ENCODE measurements at places on chromosomes 16 and 17.
A peak's percentile ranks its signal among the peaks of the same experiment; 100 is the strongest.

DNA sequence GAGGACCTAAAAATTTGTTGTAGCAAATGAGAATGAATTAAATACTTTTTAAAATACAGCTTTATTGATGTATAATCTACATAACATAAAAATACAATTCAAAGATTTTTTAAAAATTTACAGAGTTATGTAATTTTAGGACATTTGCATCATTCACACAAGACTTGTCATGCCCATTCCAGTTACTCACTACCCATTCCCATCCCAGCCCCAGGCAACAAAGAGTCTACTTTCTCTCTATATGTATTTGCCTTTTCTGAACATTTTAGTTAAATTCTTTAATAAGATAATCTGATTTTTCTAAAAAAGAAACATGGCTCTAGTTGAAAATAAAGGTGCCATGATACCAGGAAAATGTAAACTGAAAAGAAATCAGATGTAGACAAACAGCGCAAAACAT is 354.2 kb downstream of the PMP22 start:
- H3K27me3 ChIP-seq = no peaks in the 10 kb centered on the region
- H3K27ac ChIP-seq = no peak overlapping the region
- H3K4me3 ChIP-seq = no peak overlapping the region
- no peaks in the 10 kb centered on the region for H3K36me3 ChIP-seq
- H3K4me1 ChIP-seq = peaks cover 2% of the 10 kb centered on the region

GRCh38 chr16:6018848-6019489 is 921.4 kb upstream of the EEF2KMT start:
- H3K4me1 ChIP-seq = no peaks in the 10 kb centered on the region
- H3K27me3 ChIP-seq = peaks cover 8% of the 10 kb centered on the region
- no peaks in the 10 kb centered on the region for H3K36me3 ChIP-seq
- H3K27ac ChIP-seq = no peak overlapping the region
- no peak for DNase-seq
- no peak overlapping the region for H3K4me3 ChIP-seq

GRCh38 chr16:66904846-66905632 is 13.6 kb downstream of the CDH16 start:
- H3K27me3 ChIP-seq = no peaks in the 10 kb centered on the region
- H3K36me3 ChIP-seq = no peaks in the 10 kb centered on the region
- DNase-seq = no peak
- H3K4me1 ChIP-seq = peaks cover 6% of the 10 kb centered on the region
- H3K4me3 ChIP-seq = no peak overlapping the region

- H3K4me3 ChIP-seq = no peak overlapping the region
- no peak for DNase-seq
- no peak overlapping the region for H3K27ac ChIP-seq
- no peaks in the 10 kb centered on the region for H3K27me3 ChIP-seq
- H3K4me1 ChIP-seq = peaks cover 6% of the 10 kb centered on the region
Measured at GRCh38 chr17:1852327-1852726, 22.5 kb downstream of the RPA1 start.

- H3K4me1 ChIP-seq = peaks cover 17% of the 10 kb centered on the region
- no peaks in the 10 kb centered on the region for H3K36me3 ChIP-seq
- DNase-seq = no peak
- H3K4me3 ChIP-seq = no peak overlapping the region
- no peak overlapping the region for H3K27ac ChIP-seq
Measured at GRCh38 chr17:27453471-27453870, 2.8 kb upstream of the KSR1 start.

DNA sequence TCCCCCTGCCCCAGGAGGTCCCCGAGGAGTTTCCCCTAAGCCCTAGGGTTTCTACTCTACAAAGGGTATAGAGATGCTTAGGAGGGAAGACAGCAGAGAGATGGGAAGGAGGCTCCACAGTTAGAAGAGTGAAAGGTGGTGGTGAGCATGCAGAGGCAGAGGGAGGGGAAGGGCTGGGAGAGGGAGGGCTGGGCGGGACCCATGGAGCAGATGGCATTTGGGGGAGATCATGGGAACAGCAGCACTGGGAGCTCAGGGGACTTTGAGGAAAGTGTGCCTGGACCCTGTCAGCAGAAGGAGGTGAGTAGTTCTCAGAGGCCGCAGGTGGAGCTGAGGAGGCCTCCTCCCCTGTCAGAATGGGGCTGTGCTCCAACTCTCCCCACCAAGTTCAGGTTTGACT is 650 bp upstream of the OTOP3 start:
- peaks cover 4% of the 10 kb centered on the region for H3K4me1 ChIP-seq
- peaks cover 68% of the 10 kb centered on the region for H3K27me3 ChIP-seq
- no peak for DNase-seq
- no peak overlapping the region for H3K4me3 ChIP-seq

DNA sequence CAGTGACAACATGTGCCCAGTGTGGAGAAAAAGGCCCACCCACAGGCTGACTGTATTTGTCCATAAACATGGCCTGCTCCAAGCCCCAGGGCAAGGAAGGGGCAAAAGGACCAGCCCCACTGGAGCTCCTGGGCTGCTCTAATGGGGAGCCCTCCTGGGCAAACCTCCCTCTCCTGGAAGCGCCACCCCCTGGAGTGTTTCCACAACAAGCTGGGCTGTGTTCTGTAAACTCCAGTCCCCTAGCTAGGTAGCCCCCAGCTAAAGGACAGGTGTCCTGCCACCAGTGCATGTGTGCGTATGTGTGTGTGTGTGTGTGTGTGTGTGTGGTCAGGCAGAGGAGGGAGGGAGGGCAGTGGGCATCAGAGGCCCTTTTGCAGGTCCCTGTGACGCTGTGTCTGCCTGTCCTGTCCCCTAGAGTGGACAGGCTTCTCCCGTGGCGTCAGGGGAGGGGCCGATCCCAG is 11.3 kb upstream of the STAC2 start:
- H3K27me3 ChIP-seq = peaks cover 6% of the 10 kb centered on the region
- H3K36me3 ChIP-seq = no peaks in the 10 kb centered on the region
- no peak for DNase-seq
- no peak overlapping the region for H3K27ac ChIP-seq

DNA sequence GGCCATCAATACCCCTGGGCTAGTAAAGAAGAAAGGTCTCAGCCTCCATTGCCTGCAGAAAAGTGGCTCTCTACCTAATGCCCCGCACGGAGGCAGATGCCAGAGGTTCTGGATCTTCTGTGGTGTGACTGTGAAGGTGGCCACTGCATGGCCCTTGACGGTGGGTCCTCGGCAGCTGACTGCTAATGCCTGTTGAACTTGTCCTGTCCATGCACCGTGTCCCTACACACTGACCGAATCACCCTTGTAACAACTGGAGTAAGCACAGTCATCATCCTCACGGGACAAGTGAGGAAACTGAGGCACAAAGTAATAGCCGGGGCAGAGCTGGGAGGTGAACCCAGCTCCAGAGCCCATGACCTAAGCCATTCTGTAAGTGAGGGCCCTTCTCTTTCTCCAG is 48.8 kb downstream of the MYH11 start:
- H3K36me3 ChIP-seq = no peaks in the 10 kb centered on the region
- DNase-seq = no peak
- no peak overlapping the region for H3K27ac ChIP-seq

GRCh38 chr16:16887193-16887592 is 508.3 kb downstream of the NPIPA7 start:
- no peaks in the 10 kb centered on the region for H3K4me1 ChIP-seq
- DNase-seq = no peak
- no peak overlapping the region for H3K4me3 ChIP-seq
- no peaks in the 10 kb centered on the region for H3K36me3 ChIP-seq

DNA sequence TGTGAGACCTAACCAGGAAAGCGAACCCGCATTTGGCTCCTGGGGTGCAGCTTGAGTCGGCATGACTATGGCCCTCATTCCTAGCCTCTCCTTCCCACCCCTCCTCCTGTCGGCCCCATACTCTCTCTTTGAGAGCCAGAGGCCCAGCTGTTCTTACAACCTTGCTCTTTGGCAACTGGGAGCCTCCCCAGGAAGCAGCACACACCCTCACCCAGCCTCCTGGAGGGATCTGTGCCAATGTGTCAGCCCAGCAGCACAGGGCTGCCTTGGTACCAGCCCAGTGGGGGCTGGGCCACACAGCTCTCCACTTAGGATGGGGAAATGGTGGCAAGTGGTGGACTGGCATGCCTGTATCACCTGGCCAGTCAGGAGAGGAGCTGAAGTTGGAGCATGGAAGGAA is 70.3 kb upstream of the LGALS9 start:
- H3K36me3 ChIP-seq = peaks cover 12% of the 10 kb centered on the region
- peak overlapping the region; percentile 19 for H3K27ac ChIP-seq
- no peak overlapping the region for H3K4me3 ChIP-seq
- DNase-seq = no peak
- peaks cover 21% of the 10 kb centered on the region for H3K4me1 ChIP-seq

DNA sequence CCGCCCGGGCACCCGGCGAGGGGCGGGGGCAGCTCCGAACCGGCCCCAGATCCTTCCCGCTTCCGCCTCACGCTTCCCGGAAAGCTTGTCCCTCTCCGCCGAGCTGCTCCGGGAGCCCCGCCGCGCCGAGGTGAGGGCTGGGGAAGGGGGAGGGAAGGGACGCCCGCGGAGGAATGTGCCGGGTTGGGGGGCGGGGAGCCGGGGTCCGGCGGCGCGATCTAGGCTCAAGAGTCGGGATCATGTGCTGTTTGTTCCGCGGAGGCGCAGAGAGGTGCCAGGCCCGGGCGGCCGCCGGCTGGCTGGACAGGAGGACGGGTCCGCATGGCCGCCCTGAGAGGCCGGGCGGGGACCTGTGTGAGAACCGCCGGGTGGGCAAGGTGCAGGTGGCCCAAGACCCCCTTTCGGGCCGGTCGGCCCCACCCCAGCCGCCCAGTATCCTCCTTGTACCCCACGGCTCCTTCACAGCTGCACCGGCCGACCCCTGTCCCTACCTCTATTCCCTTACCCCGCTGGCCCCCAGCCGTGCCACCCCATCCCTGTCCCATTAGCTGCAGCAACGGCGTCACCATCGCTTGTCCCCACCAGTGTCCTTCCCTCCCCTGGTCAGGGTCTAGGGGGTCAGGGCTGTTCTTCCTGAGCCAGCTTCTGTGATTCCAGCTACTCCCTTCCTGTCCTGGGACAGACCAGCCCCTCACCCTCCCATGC is 429 bp downstream of the KIF1C start:
- H3K4me1 ChIP-seq = peaks cover 18% of the 10 kb centered on the region
- DNase-seq = no peak

GRCh38 chr17:62652251-62653001 is 25.0 kb downstream of the MRC2 start:
- peaks cover 62% of the 10 kb centered on the region for H3K27me3 ChIP-seq
- H3K36me3 ChIP-seq = no peaks in the 10 kb centered on the region
- H3K4me3 ChIP-seq = peak overlapping the region; percentile 81

DNA sequence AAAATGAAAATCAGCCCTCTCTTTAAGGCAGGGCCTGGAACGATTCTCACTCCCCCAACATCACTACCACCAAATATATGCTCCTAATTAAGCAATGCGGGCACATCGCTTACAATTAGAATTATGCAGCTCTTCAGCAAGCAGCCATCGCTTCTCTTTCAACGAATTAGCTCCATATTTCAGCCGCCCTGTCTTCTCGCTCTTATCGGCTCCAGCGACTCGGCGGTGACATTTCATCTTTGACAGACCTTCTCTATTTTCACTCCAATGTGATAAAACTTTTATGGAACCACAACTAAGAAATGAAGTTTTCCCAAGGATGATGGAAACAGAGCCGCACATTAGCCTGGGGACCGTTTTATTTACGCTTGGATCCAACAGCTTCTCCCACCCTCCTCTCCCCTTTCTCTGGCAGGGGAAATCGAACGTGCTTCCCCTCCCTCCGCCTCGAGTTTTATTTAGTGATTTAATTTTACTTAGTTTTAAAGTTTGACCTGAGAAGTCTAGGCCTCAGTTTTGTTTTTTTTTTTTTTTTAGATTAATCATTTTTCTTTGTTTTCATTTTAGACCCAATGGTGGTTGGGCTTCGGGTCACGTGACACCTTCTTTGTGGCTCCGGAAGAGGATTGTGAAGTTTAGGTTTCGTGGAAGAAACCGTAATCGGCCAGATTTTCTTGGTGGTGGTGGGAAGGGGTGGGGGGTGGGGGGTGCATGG is 3.1 kb upstream of the HOXB2 start:
- H3K27ac ChIP-seq = peak overlapping the region; percentile 88
- H3K36me3 ChIP-seq = peaks cover 17% of the 10 kb centered on the region
- peaks cover 4% of the 10 kb centered on the region for H3K27me3 ChIP-seq
- peak overlapping the region; percentile 69 for H3K4me3 ChIP-seq
- peaks cover 41% of the 10 kb centered on the region for H3K4me1 ChIP-seq

DNA sequence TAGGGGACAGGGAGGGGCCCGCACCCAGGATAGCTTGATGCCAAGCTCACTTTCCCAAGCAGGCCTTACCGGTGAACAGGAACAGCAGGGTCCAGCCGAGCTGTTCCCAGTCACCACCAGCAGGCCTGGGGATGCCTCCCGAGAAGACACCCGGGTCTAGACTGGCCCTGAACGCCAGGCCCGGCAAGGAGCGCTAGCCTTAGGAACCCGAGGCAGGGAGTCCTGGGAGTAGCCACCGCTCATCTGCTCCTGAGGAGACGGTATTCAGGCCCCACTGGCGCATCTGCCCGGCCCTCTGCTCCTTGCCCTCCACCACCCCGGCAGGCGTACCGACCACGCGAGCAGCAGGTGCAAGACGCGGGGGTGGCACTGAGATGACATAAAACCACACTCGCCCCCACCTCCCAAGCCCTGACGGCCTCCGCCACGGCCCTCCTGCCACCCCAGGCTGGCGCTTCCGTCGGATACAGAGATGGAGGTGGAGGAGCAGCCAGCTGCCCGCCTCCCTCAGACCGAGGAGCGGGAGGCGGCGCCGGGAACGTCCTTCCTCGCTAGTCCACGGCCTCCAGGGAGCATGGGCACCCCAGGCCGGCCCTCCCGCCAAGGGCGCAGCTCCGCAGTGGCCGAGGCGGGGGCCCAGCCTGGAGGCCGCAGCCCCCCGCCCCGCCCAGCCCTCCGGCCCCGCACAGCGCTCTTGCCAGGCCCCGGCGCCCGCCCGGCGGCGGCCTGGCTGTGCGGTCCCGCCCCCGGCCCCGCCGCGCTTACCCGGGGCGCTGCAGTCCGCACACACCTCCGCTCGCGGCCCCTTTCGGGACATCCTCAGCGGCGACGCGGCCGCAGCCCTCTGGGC is 661 bp downstream of the GIT1 start:
- H3K27ac ChIP-seq = no peak overlapping the region
- peaks cover 56% of the 10 kb centered on the region for H3K4me1 ChIP-seq
- peak overlapping the region; percentile 97 for H3K4me3 ChIP-seq

- peaks cover 35% of the 10 kb centered on the region for H3K36me3 ChIP-seq
- no peak overlapping the region for H3K27ac ChIP-seq
- H3K4me3 ChIP-seq = no peak overlapping the region
Measured at GRCh38 chr17:81570964-81571363, 18.8 kb upstream of the FAAP100 start.

GRCh38 chr17:67637901-67638641 is 79.7 kb upstream of the NOL11 start:
- H3K4me1 ChIP-seq = no peaks in the 10 kb centered on the region
- DNase-seq = no peak
- no peaks in the 10 kb centered on the region for H3K36me3 ChIP-seq
- H3K4me3 ChIP-seq = no peak overlapping the region
- H3K27me3 ChIP-seq = no peaks in the 10 kb centered on the region

- DNase-seq = no peak
- H3K36me3 ChIP-seq = no peaks in the 10 kb centered on the region
- H3K4me3 ChIP-seq = no peak overlapping the region
- no peaks in the 10 kb centered on the region for H3K27me3 ChIP-seq
- no peak overlapping the region for H3K27ac ChIP-seq
Measured at GRCh38 chr16:66594739-66595138, 9.8 kb upstream of the CMTM3 start.

All from T-helper 2 cell treated with Interferon-gamma antibody and Interleukin-4, amounts not matched to agents 5 μg/mL and 100 μg/mL, for 36 hours (primary cell).